GF-D8 (cell line): ENCODE measurements at places on chromosomes 1 and 21.

GRCh38 chr1:116193768-116194167 is 82.6 kb downstream of the MAB21L3 start:
- DNase-seq, result no peak

DNA sequence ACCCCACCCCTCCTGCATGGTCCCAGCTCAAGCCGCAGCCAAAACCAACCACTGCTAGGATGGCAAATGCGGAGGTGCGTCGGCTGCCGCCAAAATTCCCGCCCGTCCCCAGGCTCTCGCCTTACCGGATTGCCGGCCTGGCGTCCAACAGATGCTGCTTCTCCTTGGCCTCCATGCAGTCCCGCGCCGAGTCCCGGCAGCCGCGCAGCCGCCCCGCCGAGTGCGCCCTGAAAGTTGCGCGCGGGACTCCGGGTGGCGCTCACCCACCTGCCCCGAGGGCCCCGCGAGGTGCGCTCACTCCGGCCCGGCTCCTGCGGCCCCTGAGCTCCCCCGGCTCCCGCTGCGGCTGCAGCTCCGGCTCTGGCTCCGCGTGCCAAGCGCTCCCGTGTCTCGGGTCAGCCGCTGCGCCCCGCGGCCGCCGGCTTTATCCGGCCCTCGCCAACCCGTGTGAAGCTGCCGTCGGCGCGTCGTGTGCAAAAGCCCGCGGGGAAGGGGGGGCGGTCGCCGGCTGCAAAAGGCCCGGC is at the start of gene SLC30A2:
TSS of gene SLC30A2 (minus strand) at position 397 of the 524 bp plus-strand sequence. CDS start at position 175, 222 bp downstream.
- no peak for DNase-seq

DNA sequence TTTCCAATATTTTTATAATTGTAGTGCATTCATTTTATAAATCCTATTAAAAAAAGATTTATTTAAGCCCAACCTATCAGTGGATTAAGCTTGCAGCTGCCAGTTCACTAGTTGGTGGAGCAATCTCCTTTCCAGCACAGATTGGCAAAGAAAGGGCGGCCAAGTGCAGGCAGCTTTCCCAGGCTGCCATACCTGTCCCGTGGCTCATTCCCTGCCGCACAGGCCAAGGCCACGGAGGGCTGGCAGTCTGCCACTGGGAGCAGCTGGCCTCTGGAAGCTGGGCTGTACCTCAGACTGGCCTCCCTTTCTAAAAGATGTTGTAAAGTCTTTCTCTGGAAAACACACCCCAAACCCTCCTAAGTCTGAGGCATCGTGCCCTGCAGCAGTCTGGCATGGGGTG is 74.2 kb downstream of the SIM2 start:
- no peak for DNase-seq

GRCh38 chr1:19809044-19809750 is 5.9 kb downstream of the RNF186 start:
- DNase-seq, result no peak

DNA sequence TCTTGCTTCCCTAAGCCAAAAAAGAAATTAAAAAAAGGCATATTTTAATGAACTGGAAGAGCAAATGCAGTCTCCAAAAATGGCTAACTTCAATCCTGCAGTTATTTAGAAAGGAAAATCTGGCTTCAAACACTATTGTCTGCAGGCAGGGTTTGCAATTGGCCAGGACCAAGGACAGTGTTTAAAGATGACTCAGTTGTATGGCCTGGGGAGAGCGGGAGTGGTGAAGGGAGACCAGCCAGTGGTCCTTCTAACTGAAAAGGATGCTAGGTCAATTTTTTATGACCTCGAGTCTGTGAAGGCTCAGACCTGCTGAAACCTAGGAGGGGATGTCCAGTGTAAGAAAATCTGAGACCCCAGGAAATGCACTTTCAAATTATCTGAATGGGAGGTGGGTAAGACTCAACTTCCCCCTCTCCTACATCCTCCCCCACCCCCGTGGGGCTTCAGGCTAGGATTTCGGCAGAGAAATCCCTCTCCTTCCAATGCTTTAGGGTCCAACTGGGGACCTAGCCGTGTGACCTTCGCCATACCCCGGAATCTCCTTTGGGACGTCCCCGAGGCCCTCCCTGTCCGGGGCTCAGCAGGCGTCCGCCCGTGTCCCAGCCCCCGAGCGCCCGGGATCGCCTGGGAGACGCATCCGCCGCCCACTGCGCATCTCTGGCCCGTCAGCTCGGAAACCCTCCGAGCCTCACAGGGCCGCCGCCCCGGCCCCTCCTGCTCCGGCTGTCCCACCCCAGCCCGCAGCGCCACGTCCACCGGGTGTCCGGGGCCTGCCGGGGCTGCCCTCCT is 602 bp upstream of the RIMKLA start:
- no peak for DNase-seq
